ENCODE measurements at places on chromosomes 12 and 14.

DNA sequence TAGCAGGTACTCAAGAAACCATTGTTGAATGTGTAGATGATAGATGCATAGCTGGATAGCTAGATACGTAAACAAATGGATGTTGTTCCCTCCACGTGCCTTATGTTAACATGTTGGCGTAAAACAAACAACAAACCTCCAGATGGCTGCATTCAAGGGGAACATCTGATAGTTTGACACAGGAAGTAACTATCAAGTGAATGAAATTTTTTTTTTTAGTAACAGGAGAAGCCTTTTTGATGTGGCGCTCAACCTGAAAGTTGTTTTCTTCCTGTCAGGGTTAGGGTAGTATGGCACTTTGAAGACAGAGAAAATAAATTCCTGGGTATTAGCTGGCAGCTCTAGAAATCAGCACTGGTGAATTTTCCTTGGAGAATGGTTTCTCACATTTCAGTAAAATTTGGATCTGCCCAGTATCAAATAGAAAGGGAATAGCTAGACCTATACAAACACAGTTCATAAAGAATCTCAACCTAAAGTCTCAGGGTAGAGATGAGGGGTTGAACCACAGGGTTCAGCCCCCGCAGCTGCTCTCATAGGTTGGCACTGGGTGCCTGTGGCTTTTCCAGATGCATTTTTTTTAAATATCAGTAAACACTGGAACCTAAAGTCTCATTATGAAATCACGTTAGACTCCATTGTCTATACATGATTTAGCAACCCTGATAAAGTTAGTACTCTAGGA, 18.8 kb upstream of the RAP1B start:
- no peak for DNase-seq

DNA sequence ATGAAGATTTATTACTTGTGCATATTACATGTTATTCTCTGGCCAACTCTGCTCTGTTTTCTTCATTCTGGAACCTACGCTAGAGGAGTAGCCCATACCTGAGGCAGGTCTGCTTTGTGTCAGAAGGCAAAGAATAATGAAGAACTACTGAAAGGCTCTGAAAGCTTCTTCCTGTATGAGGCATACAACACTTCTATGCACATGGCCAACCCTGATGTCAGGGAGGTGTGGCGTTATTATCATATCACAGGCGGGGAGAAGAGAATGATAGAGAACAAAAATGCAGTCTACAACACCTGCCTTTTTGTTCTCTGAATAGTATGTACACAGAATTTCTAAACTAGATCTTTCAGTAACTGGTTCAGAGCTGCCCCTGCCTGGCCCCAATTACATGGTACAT, 32.5 kb upstream of the CRY1 start:
- no peak for DNase-seq

GRCh38 chr12:124321556-124322270, 26.8 kb downstream of the RFLNA start:
- no peak for DNase-seq

- DNase-seq, result peak; percentile 85
Measured at GRCh38 chr12:110661337-110661972, 27.5 kb downstream of the HVCN1 start.

GRCh38 chr14:93967637-93968250, 8.6 kb downstream of the ASB2 start:
- DNase-seq, result no peak
